ENCODE measurements at places on chromosomes 2 and 18. TPM values are rescaled to one million over a fixed set of nuclear protein-coding genes. Genes with fewer than 3 reads are reported as not detected.

Gene EMILIN2
- total RNA-seq: 15.3 TPM

Gene CHST9
- total RNA-seq: not detected

Gene FHOD3
- 2.9 TPM for total RNA-seq

Gene PLCL1
- 0.17 TPM for total RNA-seq

Gene ARHGEF33
- not detected for total RNA-seq

Gene SLC20A1
- total RNA-seq: 51.4 TPM

Gene HOXD4
- not detected for total RNA-seq

Gene CAVIN2
- total RNA-seq: 28.5 TPM

Gene COL4A4
- 0.15 TPM for total RNA-seq

Gene ANTXR1
- 24.5 TPM for total RNA-seq

Gene LRATD1
- total RNA-seq: 1.3 TPM

Gene ADCYAP1
- total RNA-seq: not detected

Gene DUSP2
- total RNA-seq: 1.2 TPM
